ENCODE measurements at places on chromosomes 2 and 18. TPM values are rescaled to one million over a fixed set of nuclear protein-coding genes. Genes with fewer than 3 reads are reported as not detected.

POTEI gene
- not detected for total RNA-seq

DNA sequence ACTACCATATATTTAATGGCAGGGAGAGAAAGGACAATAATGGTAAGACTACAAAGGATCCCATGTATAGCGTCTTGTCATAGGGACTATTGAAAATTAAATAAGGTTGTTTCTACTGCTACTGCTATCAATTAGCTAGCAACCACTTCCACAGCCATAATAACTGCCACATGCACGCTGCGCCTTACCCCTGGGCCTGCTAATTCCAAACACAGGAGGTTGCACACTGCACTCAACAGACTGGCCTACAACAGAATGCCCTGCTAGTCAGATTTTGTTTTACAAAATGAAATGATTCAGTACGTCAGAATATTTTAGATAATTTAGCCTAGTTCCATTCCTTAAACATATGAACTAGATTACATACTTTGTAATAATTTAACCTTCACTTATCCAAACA, 121.0 kb upstream of the SMAD7 start:
- no peak overlapping the region for H3K4me3 ChIP-seq
- no peaks in the 10 kb centered on the region for H3K27me3 ChIP-seq
- no peak for DNase-seq
- no peak overlapping the region for H3K27ac ChIP-seq
- no peaks in the 10 kb centered on the region for H3K36me3 ChIP-seq

GRCh38 chr18:63237881-63238692, 81.5 kb downstream of the BCL2 start:
- H3K4me1 ChIP-seq = peaks cover 5% of the 10 kb centered on the region
- H3K36me3 ChIP-seq = no peaks in the 10 kb centered on the region
- no peaks in the 10 kb centered on the region for H3K27me3 ChIP-seq
- H3K4me3 ChIP-seq = no peak overlapping the region
- no peak for DNase-seq

GRCh38 chr18:45054636-45055035, 373.9 kb downstream of the SETBP1 start:
- no peaks in the 10 kb centered on the region for H3K27me3 ChIP-seq
- no peak overlapping the region for H3K27ac ChIP-seq
- H3K36me3 ChIP-seq = no peaks in the 10 kb centered on the region
- H3K4me1 ChIP-seq = no peaks in the 10 kb centered on the region

LYG2 gene
- total RNA-seq = not detected
